ENCODE measurements at places on chromosomes 16 and 17.

DNA sequence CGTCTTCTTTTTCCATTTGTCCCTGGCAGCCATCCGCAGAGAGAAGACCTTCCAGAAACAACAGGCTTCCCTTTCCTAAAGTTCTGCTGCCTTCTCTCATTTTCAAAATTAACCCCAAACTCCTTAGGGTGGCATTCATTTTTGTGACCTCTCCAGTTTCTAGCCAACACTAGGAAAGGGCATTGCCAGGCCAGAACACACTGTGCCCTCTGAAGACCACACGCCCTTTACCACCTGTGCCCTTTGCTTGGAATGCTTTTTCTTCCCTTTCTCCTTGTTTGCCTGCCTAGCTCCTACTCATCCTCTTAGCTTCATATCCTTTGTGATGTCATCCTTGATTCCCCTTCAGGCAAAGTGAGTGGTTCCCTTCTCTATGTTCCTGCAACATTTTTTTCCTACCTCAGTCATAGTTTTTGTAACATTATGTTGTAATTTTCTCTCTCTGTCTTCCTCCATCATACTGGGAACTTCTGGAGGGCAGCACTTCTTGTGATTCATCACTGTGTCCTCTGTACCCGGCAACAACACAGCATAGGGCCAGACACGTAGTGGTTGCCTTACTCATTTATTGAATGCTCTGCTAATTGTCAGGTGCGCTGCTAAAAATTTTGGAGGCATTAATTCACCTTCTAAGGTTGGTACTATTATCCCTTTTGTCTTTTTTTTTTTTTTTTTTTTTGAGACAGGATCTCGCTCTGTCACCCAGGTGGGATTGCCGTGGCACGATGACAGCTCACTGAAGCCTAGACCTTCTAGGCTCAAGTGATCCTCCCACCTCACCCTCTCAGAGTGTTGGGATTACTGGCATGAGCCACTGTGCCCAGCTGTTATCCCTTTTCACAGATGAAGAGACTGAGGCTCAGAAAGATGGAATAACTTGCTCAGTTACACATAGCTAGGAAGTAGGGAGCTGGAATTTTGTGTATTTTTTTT is 1.0 kb downstream of the KAT8 start:
- DNase-seq = peak; percentile 71

DNA sequence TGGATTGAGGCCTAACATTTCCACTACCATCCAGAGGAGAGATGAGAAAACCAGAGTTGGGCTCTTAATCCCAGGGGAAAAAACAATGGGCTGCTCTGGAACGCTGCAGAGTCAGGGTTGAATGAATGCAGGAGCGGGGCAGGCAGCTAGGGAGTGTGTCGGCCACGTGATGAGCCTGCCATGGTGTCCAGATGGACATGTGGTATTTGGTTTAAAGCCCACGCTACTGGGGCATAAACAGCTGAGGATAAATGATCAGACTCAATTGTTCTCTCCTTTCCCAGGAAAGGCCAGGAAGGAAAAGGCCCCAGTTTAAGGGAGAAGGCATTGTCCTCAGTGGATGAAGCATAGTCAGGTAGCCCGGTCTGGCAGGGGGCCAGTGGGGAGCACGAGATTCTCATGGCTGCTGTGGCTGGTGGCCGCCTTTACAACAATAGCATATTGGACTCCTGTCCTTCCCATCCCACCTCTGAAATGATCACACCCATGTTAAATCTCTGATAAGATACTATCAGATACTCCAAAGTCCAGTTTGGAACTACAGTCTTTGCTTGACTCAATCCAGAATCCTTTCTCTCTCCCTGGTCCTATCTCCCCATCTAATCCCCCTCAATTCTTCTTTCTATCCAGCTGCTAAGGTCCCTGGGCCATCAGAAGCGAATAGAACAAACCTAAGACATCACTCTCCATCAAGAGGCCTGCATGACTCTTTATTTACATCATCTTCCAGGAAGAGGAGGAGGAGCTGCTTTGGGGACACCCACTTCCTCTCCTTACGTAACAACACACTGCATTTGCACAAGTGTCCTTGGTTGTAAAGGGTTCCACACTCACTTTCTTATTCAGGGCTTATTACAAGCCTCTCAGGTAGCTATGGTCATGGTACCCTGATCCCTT is 20.4 kb downstream of the CA4 start:
- DNase-seq = peak; percentile 43

- no peak for DNase-seq
Measured at GRCh38 chr17:39736319-39737165, 1.2 kb upstream of the GRB7 start.

- DNase-seq = no peak
Measured at GRCh38 chr17:5286846-5287245, 4.8 kb downstream of the RABEP1 start.

GRCh38 chr16:3938843-3939624 is 58.5 kb upstream of the CREBBP start:
- peak; percentile 92 for DNase-seq

GRCh38 chr17:66135219-66135618 is 56.7 kb downstream of the CEP112 start:
- DNase-seq = no peak
